WTC11 (cell line): ENCODE measurements at places on chromosomes 2 and 18. TPM values are rescaled to one million over a fixed set of nuclear protein-coding genes. Genes with fewer than 3 reads are reported as not detected.

GRCh38 chr18:75173125-75173432 lies 35.9 kb downstream of the PTGR3 start:
- DNase-seq: no peak
- no peaks in the 10 kb centered on the region for H3K36me3 ChIP-seq
- H3K27ac ChIP-seq: no peak overlapping the region
- H3K27me3 ChIP-seq: no peaks in the 10 kb centered on the region

GRCh38 chr2:37737507-37737906 lies 66.1 kb upstream of the CDC42EP3 start:
- no peaks in the 10 kb centered on the region for H3K36me3 ChIP-seq
- no peak overlapping the region for H3K4me3 ChIP-seq
- peaks cover 22% of the 10 kb centered on the region for H3K4me1 ChIP-seq
- no peak for DNase-seq
- H3K27ac ChIP-seq: no peak overlapping the region

- H3K4me1 ChIP-seq: no peaks in the 10 kb centered on the region
- H3K4me3 ChIP-seq: no peak overlapping the region
- no peak overlapping the region for H3K27ac ChIP-seq
- H3K36me3 ChIP-seq: no peaks in the 10 kb centered on the region
- H3K27me3 ChIP-seq: no peaks in the 10 kb centered on the region
These were observed 488.7 kb downstream of the ARHGAP15 start for GRCh38 chr2:143617803-143618415.

PRKAG3 gene
- total RNA-seq: not detected in 3 replicates
